Gastroesophageal sphincter (tissue), 4 donors: ENCODE measurements at places on chromosomes 4 and X.

DNA sequence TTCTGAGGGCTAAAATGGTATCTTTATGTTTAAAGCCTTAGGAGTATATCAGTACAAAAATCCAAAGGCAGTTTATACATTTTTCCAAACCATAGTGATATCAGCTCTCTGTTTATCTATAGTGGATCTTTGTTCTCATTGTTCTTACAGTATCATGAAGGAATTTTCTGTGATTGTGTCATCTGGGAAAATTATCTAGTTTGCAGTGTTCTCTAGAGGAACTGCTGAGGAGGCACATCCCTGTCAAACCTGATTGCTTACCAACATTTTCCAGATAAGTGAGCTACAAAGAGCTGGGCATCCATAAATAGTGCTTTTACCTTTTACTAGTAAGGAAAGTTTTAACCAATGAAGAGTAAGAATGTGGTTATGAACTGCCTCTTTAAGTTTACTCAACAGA lies 44.9 kb upstream of the SLC25A31 start:
- no peak overlapping the region for H3K27ac ChIP-seq
- no peak overlapping the region for H3K4me3 ChIP-seq
- no peak for ATAC-seq
- peaks cover 37% of the 10 kb centered on the region for H3K36me3 ChIP-seq
- H3K27me3 ChIP-seq, result no peaks in the 10 kb centered on the region

- no peaks in the 10 kb centered on the region for H3K27me3 ChIP-seq
- no peaks in the 10 kb centered on the region for H3K4me1 ChIP-seq
- ATAC-seq, result no peak
- H3K27ac ChIP-seq, result no peak overlapping the region
- no peaks in the 10 kb centered on the region for H3K36me3 ChIP-seq
Observed at GRCh38 chr4:10260777-10261176, 144.2 kb upstream of the WDR1 start.

GRCh38 chr4:141155586-141155985 lies 22.3 kb upstream of the RNF150 start:
- no peak for ATAC-seq
- no peak overlapping the region for H3K27ac ChIP-seq
- H3K27me3 ChIP-seq, result no peaks in the 10 kb centered on the region
- H3K4me3 ChIP-seq, result no peak overlapping the region
- no peaks in the 10 kb centered on the region for H3K4me1 ChIP-seq
- no peaks in the 10 kb centered on the region for H3K36me3 ChIP-seq

DNA sequence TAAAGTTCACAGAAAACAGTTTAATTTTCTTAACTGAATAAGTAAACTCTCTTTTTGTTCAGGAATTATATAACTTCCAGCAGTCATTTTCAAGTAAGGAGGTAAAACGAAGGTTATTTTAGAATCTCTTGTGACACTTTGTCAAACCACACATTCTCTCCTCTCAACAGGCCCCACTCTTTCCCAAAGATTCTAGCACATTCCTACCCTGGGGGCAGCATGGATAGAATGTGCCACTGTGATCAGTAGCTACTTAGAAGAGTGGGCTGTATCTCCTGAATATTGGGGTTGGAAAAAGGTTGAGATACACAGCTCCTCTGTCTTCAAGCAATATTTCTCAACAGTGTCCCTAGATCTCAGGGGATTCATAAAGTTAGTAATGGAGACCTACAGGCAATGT lies 157.6 kb downstream of the EMCN start:
- no peaks in the 10 kb centered on the region for H3K36me3 ChIP-seq
- no peak for ATAC-seq
- no peak overlapping the region for H3K27ac ChIP-seq
- no peaks in the 10 kb centered on the region for H3K27me3 ChIP-seq
- no peak overlapping the region for H3K4me3 ChIP-seq

DNA sequence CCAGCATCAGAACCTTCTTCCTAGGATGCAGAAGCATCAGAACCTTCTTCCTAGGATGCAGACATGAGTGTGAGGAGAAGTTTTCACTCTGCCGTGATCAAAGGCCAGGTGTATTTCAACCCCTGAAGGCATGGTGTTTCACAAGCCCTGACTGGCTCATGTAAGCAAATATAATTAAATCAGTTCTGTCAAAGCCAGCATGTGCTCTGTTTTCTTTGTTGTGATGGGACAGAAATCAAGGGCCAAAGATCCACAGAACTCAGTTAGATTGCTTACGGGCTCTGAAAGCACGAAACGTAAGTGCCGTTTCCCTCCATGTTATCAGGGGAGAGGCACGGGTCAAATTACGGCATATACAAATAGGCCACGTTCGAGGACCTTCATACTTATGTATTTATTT lies 32.0 kb upstream of the CLDN24 start:
- no peak for ATAC-seq
- H3K27me3 ChIP-seq, result peaks cover 5% of the 10 kb centered on the region
- H3K27ac ChIP-seq, result no peak overlapping the region
- no peak overlapping the region for H3K4me3 ChIP-seq

GRCh38 chrX:23292988-23293651 lies 41.5 kb upstream of the PTCHD1 start:
- ATAC-seq, result no peak
- no peaks in the 10 kb centered on the region for H3K36me3 ChIP-seq
- H3K27me3 ChIP-seq, result no peaks in the 10 kb centered on the region
- no peak overlapping the region for H3K27ac ChIP-seq

DNA sequence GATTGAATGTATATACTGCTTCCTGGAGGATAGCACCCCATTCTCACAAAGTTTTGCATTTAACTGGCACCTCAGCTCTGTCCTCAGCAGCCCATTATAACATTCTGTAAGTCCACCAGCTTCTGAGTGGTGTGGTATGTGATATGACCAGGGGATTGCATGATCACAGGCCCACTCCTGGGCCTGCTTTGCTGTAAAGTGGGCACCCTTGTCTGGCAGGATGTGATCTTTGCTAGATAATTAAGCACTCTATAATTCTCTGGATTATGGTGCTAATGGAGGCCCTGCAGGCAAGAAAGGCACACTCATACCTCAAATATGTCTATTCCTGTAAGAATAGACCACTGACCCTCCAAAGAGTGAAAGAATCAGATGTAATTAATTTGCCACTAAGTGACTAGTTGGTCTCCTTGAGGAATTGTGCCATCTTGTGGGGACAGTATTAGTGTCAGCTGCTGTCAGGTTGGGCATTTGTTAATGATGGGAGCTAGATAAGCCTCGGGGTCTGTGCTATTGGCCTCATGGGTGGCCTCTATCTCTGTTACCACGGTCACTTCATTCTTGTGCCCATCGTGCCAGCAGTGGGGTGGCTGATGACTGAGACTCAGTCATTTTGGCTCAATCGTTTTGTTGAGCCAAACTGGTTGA lies 2.2 kb upstream of the CFI start:
- H3K4me3 ChIP-seq, result no peak overlapping the region
- no peaks in the 10 kb centered on the region for H3K36me3 ChIP-seq
- ATAC-seq, result no peak
- H3K4me1 ChIP-seq, result no peaks in the 10 kb centered on the region
- peaks cover 4% of the 10 kb centered on the region for H3K27me3 ChIP-seq

GRCh38 chr4:26993967-26994366 lies 133.3 kb downstream of the STIM2 start:
- H3K36me3 ChIP-seq, result no peaks in the 10 kb centered on the region
- H3K4me1 ChIP-seq, result no peaks in the 10 kb centered on the region
- no peak overlapping the region for H3K4me3 ChIP-seq

DNA sequence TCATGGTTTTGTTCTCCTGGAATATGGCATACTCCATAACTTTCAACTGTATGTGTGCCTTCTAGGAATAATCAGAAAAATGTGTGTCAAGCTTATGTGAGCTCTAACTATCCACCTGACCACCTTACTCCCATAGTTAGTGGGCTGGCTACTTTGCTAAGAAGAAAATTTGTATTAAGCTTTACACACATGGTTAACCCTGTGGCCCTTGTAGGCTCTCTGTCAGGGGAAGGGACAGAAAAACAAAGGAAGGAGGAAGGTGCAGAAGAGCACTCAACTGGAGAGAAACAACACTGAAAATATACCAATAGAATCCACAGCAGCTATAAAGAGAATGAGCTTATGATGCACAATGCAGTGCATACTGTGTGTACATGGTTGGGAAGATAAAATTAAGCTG lies 84.6 kb downstream of the PPP3CA start:
- no peak overlapping the region for H3K27ac ChIP-seq
- no peak overlapping the region for H3K4me3 ChIP-seq
- ATAC-seq, result no peak
- H3K36me3 ChIP-seq, result no peaks in the 10 kb centered on the region
- no peaks in the 10 kb centered on the region for H3K27me3 ChIP-seq

DNA sequence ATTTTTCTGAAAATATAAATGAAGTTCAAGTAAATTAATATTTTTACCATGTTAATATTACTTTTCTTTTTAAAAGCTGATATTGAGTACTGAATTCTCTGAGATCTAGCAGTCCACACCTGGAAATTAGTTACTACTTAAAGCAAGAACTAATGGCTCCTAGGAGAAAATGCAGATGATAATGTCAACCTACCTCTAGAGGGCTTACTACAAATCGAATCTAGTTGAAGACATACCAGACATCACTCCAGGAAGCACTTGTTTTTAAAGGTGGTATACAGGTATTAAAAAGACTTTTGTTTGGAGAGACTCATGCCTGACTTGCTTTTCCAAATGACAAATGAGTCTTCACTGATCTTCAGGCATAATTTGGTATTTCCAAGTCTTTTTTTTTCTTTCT lies 516.4 kb upstream of the BOD1L1 start:
- H3K4me3 ChIP-seq, result no peak overlapping the region
- no peak for ATAC-seq
- H3K27me3 ChIP-seq, result no peaks in the 10 kb centered on the region
- no peaks in the 10 kb centered on the region for H3K4me1 ChIP-seq
- no peak overlapping the region for H3K27ac ChIP-seq

DNA sequence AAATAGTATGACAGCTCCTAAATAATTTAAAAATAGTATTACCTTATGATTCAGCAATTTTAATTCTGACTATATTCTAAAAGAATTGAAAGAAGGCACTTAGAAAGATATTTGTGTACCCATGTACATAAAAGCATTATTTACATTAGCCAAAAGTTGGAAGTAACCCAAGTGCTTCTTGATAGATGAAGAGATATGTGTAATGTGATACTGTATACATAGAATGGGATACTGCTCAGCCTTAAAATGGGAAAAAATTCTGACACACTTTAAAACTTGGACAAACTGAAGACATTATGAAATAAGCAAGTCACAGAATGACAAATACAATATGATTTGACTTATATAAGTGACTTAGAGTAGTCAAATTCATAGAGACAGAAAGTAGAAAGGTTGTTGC lies 112.2 kb downstream of the IDS start:
- no peak for ATAC-seq
- no peak overlapping the region for H3K27ac ChIP-seq
- H3K27me3 ChIP-seq, result no peaks in the 10 kb centered on the region
- H3K4me1 ChIP-seq, result no peaks in the 10 kb centered on the region
- no peak overlapping the region for H3K4me3 ChIP-seq

DNA sequence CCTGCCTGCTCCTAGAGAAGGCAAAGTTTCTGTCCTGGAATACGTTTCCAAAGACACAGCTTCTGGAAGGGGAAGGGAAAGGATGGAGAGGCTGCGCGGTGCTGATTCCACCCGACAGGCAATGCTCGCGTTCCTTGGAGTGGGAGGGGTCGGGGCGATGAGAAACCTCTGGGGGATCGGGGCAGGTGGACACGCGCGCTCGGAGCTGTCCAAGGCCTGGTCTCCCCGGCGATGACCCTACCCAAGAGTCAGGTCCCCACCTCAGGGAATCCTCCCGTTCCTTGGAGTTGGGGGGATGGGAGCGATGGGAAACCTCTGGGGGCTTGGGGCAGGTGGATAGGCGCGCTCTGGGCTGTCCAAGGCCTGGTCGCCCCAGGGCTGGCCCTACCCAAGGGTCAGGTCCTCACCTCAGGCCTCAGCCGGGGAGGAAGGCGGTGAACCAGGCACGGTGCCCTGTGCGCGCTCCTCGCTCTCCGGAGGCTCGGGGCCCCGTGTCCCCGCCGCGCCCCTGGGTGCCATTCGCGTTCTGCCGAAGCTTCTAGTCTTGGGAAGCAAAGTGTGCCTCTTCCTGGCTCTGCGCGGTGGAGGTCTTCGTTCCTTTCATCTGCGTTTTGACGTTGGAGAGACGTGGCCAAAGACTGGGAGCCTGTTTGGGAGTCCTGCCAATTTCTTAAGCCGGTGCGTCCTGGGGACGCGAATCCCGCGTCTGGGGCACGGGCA lies 10.6 kb upstream of the SHOX start:
- H3K4me3 ChIP-seq, result no peak overlapping the region
- no peak for ATAC-seq

DNA sequence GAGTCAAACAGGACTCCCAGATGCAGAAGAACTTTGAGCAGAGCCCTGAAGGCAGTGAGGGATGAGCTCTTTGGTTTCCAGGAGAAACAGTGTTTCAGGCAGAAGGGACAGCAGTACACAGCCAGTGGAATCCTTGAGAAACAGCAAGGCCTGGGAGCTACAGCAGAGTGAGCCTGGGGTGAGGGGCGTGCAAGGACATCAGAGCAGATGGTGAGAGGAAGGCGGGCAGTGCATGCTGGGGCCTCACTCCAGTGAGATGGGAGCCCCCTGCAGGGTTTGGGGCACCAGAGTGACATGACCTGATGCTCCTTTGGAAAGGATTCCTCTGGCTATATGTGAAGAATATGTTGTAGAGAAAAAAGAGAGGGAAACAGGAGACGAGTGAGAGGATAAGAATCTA lies 98.1 kb upstream of the EGFL6 start:
- no peak overlapping the region for H3K4me3 ChIP-seq
- H3K4me1 ChIP-seq, result peaks cover 43% of the 10 kb centered on the region
- H3K27ac ChIP-seq, result no peak overlapping the region
- no peaks in the 10 kb centered on the region for H3K36me3 ChIP-seq
- no peaks in the 10 kb centered on the region for H3K27me3 ChIP-seq

DNA sequence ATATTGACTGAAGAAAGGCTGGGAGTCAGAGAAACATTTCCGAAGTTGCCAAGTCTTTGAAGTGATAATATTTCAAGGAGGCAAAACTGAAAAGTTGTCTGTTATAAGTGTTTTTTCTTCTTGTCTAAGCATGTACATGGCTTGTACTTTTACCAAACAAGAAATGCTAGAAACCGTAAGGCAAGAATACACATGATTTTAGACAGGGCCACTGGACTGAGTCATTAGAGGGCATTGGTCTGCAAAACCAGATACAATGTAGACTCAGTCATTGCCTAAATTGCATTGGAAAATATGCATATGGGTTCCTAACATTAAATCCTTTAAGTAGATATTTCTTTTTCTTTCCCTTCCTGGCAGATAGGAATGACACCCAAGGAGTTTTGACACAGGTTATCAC lies 284.9 kb upstream of the PUDP start:
- H3K27ac ChIP-seq, result no peak overlapping the region
- H3K36me3 ChIP-seq, result no peaks in the 10 kb centered on the region
- H3K27me3 ChIP-seq, result no peaks in the 10 kb centered on the region
- no peaks in the 10 kb centered on the region for H3K4me1 ChIP-seq

- no peaks in the 10 kb centered on the region for H3K27me3 ChIP-seq
- H3K4me3 ChIP-seq, result no peak overlapping the region
- no peaks in the 10 kb centered on the region for H3K4me1 ChIP-seq
- no peak for ATAC-seq
- H3K36me3 ChIP-seq, result no peaks in the 10 kb centered on the region
Observed at GRCh38 chr4:53040459-53040815, 178.3 kb downstream of the RASL11B start.
